Pulmonary artery endothelial cell (primary cell): ENCODE measurements at places on chromosomes 13 and 19. TPM values are rescaled to one million over a fixed set of nuclear protein-coding genes. Genes with fewer than 3 reads are reported as not detected.

Gene FLT1
- 48.0 and 110 TPM in 2 replicates for total RNA-seq

Gene DAZAP1
- 94.8 and 106 TPM in 2 replicates for total RNA-seq

Gene PSG6
- not detected in 2 replicates for total RNA-seq

Gene SLITRK1
- total RNA-seq: not detected in 2 replicates
